Cortex of kidney (tissue), 1 donor: ENCODE measurements at places on chromosomes 1 and 21.

- DNase-seq: no peak
Observed at GRCh38 chr1:20884513-20884912, 97.4 kb upstream of the HP1BP3 start.

DNA sequence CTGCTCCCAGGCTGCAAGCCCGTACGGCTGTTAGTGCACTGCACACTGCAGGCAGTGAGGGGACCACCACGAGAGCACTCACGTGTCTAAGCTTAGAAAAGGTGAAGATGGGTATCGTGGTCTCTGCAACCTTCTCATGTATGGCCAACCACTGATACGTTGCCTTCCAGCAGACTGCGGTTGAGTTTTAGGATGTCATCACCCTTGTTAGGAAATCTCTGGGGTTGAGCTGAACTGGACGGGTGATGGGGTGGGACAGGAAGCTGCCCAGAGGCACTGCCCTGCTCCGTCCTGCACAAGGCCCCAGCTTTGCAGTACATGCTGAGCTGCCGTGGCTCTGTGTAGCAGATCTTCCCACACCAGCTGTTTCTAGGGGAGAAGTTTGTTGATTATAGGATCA, 43.3 kb downstream of the FAAP20 start:
- DNase-seq: no peak

GRCh38 chr1:113434081-113434873, 44.0 kb downstream of the MAGI3 start:
- no peak for DNase-seq

DNA sequence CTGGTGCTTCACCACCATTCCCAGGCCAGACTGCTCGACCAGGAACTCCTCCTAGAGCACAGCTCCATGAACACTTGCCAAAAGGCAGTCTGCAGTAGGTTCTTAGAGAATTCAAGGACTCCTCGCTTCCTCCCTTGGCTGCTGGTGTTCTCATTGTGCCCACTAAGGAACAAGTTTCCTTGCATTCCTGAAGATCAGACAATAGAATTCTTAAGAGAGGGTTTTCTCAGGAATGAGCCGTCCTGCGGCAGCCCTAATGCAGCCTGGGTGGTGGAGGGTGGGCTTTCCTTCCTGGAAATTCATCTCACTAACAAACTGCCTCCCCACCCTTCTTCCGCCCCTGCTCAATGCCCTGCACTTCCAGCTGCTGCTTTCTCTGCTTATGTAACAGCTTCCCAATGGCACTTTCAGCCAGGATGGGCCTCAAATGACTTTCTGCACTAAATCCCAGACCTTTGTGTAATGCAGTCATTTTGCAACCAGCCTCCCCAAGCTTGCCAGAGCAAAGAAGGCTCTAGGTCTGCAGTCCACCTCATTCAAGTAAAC, 287.9 kb downstream of the PLPP3 start:
- DNase-seq: no peak

DNA sequence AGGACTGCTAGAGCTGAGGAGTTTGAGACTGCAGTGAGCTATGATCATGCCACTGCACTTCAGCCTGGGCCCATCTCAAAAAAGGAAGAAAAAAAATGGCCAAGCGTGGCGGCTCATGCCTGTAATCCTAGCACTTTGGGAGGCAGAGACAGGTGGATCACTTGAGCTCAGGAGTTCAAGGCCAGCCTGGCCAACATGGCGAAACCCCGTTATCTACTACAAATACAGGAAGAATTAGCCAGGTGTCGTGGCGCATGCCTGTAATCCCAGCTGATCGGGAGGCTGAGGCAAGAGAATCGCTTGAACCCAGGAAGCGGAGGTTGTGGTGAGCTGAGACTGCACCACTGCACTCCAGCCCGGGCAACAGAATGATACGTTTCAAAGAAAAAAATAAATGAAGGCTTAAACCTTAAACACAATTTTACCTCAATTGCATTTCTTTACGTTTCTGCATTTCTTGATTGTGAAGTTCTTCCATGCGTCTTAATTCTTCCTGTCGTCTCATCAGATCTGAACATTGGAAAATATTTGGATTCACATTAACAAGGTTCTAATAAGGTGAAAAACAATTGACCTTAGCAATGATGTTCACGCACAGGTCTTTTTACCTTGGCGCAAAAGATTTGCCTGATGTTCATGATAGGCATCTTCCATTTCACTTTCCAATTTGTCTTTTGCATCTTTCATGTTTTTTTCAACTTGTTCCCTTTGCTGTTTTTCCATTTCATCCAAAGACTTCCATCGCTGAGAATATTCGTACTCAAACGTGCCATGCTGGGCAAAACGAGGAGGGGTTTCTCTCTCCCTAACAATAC, 4.2 kb downstream of the SFPQ start:
- no peak for DNase-seq

- no peak for DNase-seq
Observed at GRCh38 chr1:164563721-164564360, 4.9 kb downstream of the PBX1 start.

DNA sequence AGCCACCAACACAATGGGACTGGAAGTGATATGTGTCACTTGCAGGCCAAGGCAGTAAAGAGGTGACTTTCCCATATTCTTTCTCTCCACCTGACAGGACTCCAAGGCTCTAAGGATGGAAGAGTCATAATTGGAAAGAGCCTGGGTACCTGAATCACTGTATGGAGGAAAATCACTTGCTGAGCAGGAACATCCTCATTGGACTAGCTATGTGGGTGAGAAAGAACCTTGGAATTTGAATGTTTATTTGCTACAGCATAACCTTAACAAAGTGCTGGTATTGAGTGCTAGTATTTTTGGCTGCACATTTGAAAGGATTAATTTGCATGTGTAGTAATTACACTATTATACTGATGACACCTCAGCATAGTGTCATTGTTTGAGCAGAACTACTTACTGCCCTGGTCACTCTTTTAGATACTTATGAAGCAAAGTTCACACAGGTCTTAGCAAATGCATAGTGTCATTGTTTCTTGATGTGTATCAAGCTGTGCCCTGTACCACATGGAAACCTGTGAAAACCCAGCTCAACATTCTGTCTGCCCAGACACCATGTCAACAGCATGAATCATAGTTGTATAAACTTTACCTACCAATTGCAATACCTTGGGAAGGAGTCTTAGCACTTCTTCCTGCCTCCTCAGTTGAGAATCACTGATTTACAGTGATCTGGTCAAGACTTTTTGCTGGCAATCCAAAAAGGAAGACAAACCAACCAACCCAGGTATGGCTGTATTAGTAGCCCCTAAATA, 5.1 kb upstream of the S100A10 start:
- DNase-seq: no peak

GRCh38 chr21:33403786-33404585, 773 bp downstream of the IFNGR2 start:
- no peak for DNase-seq

DNA sequence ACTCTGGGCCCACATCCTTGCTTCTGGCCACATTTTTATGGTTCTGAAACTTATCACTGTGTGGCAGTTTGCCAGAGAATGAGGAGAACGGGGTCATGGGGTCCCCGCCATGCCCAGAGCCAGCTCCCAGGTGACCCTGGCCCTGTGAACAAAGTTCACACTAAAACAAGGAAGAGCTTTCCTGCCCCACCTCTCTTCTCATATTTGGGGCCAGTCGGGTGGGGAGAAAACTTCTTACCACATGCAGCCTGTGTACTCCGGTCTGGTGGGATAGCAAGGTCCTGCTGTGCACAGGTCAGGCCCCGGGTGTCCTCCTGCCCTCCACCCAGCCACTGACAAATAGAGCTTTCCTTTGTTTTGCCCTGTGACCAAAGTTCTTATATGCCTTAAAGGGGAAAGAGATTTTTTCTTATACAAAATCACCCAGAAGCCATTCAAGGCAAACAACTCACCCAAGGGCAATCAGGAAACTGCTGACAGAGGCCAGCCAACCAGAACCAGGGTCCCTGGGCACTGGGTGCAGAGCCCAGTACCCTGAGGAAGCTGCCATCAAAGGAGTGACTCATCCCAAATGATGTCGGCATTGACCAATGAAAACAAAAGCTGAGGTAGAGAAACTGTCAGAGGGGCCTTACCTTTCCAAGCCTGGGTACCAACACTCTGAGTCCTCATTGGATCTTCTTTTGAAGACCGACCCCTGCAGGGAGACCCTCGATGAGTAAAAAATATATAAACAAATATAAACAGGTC, 53.6 kb downstream of the OLIG1 start:
- no peak for DNase-seq

DNA sequence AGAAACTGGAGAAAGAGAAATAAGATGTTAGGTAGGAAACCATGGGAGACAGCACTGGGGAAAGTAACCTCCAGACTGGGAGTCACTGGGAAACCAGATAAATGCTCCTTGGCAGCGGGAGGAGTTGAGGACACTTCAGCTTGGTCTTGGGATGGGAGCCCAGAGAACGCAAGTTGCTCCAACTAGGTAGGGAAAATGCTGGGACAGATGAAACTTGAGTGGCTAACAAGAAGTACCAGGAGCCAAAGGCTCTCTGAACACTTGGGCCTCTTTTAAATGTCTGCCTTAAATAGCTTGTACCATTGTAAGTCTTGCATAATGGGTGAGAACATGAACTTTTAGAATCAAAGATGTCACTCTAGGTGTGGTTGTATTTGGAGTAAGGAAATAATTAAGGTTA, 3.0 kb downstream of the NMNAT1 start:
- no peak for DNase-seq

- no peak for DNase-seq
Observed at GRCh38 chr1:11521582-11522399, 42.8 kb downstream of the DISP3 start.

DNA sequence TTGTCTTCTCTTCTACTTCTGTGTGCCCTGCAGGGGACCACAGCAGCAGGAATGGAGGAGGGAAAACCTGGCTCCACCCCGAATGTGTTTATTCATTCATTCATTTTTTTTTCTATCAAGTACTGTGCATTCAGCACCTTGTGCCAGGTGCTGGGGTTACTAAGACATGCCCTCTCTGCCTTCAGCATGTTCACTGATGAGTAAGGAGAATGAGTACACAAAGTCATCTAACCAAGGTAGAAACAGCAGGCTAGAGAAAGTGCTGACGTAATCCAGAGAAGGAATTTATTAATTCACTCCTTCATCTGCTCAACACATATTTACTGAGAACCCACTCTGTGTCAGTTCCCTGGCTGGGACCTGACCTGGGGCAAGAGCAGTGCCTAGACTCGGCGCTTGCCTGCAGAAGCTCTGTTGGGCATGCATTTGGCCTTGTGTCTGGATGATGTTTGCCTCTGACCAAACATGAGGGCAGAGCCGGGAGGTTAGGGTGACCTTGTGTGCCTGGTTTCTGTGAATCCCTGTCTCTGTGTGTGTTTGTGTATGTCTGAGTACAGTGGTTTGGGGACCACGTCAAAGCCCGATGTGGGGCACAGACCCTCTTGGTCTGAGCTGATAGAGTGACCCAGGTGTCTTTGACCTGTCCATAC, 3.3 kb upstream of the MYOG start:
- DNase-seq: no peak

DNA sequence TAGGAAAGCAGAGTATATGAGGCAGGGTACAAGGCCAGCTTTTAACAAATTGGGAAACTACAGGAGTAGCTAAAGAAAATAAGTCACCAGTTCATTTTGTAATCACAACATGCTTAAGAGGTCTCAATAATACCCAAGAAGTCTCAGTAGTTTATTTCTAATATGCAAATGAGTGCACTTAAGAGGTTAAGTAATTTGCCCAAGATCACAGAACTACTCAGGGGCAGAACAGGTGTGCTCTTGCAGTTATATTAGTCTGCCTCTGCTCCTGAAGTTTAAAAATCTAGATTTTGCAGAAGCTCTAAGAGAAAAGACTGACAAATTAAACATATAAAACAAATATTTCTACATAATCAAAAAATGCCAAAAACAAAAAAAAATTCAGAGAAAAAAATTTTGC, 6.9 kb downstream of the EPS15 start:
- DNase-seq: no peak

- DNase-seq: no peak
Observed at GRCh38 chr21:41673071-41673470, 93.8 kb downstream of the RIPK4 start.

DNA sequence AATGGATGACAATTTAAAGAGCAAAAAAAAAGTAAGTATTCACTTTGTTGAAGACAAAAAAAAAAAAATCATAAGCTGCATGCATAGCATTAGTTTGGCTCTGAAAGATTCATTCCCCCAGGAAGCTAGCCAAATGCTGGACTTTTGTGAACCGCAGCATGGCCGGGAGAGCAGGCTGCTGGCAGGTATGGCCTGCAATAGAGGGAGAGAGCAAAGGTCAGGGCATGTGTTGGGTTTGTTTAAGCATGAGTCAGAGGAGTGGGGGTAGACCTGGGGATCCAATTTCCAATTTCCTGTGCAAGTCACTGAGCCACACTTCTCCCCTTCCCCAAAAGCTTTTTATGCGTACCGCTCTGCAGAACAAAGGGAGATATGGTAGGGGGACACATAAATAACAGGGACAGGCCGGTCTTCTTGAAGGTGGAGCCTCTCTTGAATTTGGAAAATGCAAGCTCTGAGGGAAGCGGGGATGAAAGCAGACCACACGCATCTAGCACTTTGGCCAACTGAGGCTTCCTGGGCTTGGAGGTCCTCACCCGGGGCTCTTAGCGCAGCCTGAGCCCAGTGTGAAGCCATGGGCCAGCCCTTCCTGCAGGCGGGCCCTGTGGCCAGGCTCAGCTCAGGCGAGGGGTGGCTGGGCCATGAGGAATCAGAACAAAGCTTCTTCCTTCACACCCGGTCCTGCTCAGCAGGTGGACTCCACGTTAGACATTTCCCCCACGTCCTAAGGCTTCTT, 171.1 kb downstream of the TOMM20 start:
- DNase-seq: no peak

DNA sequence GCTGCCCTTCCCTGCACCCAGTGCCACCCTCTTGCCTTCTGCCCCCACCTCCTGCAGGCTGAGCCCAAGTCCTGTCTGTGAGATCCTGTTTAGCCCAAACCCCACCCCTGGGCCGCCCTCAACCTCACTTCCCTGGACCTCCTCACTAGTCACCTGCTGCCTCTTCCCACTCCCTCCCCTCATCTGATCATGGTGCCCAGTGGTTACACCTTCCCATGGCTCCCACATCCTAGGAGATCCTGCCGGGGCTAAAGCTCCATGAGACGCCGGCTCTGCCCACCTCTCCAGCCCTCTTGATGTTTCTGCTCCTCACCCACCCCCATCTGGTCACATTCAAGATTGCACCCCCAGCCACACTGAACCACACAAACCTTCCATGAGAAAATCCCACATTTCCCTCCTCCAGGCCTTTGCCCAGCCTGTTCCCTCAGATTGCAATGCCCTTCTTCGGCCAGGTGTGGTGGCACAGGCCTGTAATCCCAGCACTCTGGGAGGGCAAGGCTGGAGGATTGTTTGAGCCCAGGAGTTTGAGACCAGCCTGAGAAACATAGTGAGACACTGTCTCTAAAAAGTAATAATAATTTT, 17.0 kb downstream of the TTC39A start:
- DNase-seq: no peak

- DNase-seq: no peak
Observed at GRCh38 chr1:89394851-89395250, 31.0 kb downstream of the GBP6 start.

GRCh38 chr1:159780583-159781582, at the start of gene DUSP23:
Gene DUSP23 (plus strand): TSS chr1:159780962. CDS start chr1:159781101, 139 bp downstream.
- peak; percentile 56 for DNase-seq

- no peak for DNase-seq
Observed at GRCh38 chr1:117239467-117239866, 28.7 kb upstream of the VTCN1 start.

GRCh38 chr1:234955107-234955731, 173.4 kb downstream of the TOMM20 start:
- DNase-seq: no peak
